ENCODE measurements at places on chromosomes 16 and 17.

DNA sequence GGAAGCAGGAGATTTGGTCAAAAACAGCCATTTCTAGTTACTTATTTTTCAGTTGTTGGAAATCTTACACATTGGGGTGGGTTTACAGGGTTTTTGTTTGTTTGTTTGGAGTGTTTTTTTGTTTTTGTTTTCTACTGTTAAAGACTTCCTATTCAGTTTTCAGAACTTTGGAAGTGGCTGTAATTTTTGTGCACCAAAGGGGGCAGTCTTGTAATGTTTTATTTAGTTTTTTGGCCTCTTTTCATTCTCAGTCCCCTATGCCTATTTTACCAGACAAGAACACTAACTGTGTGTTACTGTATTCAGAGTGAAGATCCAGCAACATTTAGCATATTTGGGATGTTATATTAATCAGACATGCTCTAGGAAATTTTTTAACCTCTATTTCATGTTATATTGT, 20.6 kb downstream of the TPPP3 start:
- no peak overlapping the region for H3K27ac ChIP-seq
- H3K27me3 ChIP-seq: peaks cover 7% of the 10 kb centered on the region
- no peak overlapping the region for H3K4me3 ChIP-seq
- no peak for DNase-seq
- H3K36me3 ChIP-seq: peaks cover 3% of the 10 kb centered on the region
- H3K4me1 ChIP-seq: no peaks in the 10 kb centered on the region

GRCh38 chr17:27217631-27218030, 76.3 kb upstream of the WSB1 start:
- DNase-seq: no peak
- peak overlapping the region; percentile 90 for H3K27ac ChIP-seq
- H3K36me3 ChIP-seq: no peaks in the 10 kb centered on the region
- peaks cover 18% of the 10 kb centered on the region for H3K4me1 ChIP-seq
- H3K4me3 ChIP-seq: peak overlapping the region; percentile 22

DNA sequence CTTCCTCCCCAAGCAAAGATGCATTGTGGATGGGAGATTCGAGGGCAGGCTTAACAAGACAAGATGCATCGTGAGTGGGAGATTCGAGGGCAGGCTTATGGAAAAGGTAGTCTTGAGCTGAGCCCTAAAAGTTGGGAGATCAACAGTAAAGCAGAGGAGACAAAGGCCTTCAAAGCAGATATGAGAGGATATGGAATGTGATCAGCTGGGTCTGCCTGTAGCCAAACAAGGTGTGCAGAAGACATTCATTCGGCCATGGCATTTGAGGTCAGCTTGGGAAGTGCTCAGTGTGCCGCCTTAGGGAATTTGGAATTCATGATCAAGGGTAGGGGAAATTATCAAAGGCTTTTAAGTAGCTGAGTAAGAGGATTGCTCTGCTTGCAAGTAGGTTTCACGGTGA, 39.5 kb downstream of the DNAH9 start:
- no peaks in the 10 kb centered on the region for H3K4me1 ChIP-seq
- no peak overlapping the region for H3K4me3 ChIP-seq
- H3K27me3 ChIP-seq: no peaks in the 10 kb centered on the region
- H3K27ac ChIP-seq: no peak overlapping the region

DNA sequence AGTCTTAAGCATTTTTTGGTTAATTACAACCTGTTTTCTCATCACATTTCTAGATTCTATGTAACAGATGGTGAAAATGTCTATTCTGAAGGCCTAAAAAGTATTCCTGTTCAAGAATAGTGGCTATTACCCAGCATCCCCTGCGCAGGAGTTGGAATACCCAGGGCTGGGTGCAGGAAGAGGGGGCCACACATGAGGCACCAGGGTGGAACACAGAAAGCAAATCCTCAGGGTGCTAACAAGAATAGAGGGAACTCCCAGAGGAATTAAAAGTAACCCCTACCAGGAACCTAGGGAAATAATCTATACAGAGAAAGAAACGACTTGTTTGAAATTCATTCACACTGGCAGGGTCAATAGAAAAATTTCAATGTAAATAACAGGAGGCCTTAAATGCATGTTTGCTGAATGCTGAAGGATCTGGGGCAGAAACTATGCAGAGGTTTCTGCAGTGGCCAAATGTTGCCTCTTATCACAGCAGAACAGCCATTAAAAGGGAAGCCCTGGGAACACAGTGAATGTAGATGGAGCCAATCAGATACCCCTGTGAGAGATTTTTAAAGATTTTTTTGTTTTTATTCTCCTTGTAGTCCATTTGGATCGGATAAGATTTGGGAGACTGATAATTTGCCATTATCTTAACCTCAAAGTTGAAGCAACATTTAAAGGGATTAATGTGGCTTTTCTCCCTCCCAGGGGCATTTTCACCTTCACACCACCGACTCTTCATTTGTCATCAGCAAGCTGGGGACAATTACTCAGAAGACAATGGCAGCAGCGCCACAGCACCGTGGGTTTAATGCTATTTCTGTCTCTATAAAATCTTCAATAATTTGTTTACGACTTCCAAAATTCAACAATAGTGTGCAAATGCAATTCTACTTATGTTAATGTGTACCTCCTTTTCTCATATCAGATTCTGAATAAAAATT, 196.0 kb upstream of the PSMD7 start:
- no peaks in the 10 kb centered on the region for H3K4me1 ChIP-seq
- H3K27ac ChIP-seq: no peak overlapping the region
- H3K27me3 ChIP-seq: no peaks in the 10 kb centered on the region
- no peak for DNase-seq
- no peak overlapping the region for H3K4me3 ChIP-seq

- peaks cover 7% of the 10 kb centered on the region for H3K4me1 ChIP-seq
- H3K27me3 ChIP-seq: no peaks in the 10 kb centered on the region
- peaks cover 3% of the 10 kb centered on the region for H3K36me3 ChIP-seq
- DNase-seq: no peak
Measured at GRCh38 chr17:17888371-17888770, 51.6 kb upstream of the SREBF1 start.

DNA sequence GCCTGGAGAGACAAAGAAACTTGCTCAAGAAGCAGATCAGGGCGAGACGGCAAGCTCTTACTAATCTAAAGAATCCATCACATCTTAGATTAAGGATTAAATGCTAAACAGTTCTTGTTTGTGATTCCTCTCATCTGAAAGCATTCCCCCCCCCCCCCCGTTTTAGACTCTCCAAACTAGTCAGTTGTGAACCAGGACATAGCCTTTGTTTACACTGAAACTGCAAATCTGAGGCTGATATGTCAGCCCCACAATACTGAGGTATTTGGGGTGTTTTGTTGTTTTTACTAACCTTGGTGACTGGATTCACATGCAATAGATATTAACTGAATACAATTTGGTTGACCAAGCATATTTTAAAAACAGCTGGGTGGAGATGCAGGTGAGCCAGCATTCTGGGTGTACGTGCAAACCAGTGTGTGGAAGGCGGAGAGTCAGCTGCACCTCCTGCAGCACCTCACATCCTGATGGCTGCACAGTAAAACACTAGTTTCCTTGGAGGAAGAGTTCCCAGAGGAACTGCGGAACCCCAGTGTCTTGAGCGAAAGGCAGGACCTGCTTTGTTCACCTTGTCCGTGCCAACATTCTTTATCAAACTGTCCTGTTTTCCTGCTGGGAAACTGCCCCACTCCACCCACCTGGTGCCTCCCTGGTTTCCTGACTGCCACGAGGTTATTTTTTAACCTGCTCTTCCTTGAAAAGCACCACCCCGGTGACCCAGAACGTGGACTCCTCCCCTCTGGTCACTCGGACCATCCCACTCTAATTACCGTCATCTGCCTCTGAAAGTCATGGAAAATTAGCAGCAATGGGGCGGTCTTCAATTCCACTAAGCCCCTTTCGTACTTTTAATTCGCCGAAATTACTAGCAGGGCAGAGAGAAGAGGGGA, 1.2 kb upstream of the YPEL2 start:
- H3K27me3 ChIP-seq: no peaks in the 10 kb centered on the region

DNA sequence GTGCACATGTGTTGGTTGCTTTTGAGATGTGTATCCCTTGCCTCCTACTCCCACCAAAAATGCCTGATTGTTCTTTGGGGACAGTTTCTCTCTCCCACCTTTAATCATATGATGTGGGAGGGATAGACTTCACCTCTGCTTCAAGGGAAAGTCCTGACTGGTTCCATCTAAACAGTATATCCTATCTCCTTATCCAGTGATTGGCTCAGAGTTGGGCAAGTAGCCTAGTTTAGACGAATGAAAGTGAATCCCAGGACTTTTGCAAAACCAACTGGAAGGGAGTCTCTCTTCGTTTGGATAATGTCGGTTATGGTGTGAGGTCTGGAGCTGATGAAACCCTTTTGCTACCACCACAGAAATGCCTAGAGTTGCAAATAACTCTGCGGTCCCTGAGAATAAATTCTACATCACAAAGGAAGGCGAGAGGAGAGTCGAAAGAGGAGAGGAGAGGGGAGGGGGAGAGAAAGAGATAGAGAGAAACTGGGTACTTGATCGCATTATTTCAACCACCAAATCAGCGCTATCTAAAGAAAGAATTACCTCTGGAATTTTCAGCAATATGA, 77.1 kb upstream of the SALL1 start:
- no peak overlapping the region for H3K4me3 ChIP-seq
- H3K27ac ChIP-seq: no peak overlapping the region
- no peaks in the 10 kb centered on the region for H3K27me3 ChIP-seq
- no peaks in the 10 kb centered on the region for H3K36me3 ChIP-seq
- DNase-seq: no peak
- H3K4me1 ChIP-seq: no peaks in the 10 kb centered on the region

GRCh38 chr16:50741781-50742575, at the start of gene CYLD:
Gene CYLD (plus strand): TSS chr16:50742086. CDS start chr16:50749699, 7,613 bp downstream.
- H3K27ac ChIP-seq: peak within 1 kb of the TSS; percentile 98
- H3K4me3 ChIP-seq: peak within 1 kb of the TSS; percentile 92
- peaks cover 33% of the 10 kb centered on the region for H3K4me1 ChIP-seq
- no peaks in the 10 kb centered on the region for H3K27me3 ChIP-seq
- H3K36me3 ChIP-seq: peaks cover 29% of the 10 kb centered on the region

DNA sequence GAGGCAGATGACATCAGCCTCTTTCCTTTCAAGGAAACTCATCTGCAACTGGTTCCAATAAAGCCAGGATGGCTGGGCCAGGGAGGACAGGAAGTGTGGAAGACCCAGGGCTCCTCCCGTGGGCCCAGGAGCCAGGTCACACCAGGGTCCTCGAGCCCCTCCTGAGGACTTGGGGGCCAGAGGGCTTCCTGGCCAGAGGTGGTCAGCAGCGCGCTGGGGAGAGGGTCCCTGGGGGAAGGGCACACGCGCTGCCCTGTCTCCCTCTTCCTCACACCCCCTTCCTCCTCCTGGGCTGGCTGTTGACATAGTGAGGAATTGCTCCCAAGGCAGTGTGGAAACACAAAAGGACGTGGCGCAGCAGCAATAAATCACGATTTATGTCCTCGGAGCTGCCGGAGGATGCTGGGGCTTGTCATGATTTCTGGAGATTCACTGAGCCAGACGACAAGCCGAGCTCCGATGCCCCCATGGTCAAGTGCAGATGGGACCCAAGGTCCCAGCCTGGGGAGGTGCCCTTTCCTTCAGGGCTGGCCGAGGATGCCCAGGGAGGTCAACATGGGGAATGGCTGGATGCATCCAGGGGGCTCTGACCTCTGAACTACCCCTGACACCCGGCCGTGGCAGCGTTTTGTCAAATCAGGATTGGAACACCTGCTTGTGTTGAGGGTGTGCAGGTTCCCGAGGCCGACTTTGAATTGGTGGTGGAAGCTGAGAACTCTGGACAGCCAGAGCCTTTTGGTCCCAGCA, 152.6 kb downstream of the IRF8 start:
- peaks cover 46% of the 10 kb centered on the region for H3K27me3 ChIP-seq
- H3K36me3 ChIP-seq: no peaks in the 10 kb centered on the region
- no peaks in the 10 kb centered on the region for H3K4me1 ChIP-seq
- DNase-seq: no peak

GRCh38 chr16:49376206-49376605, 2.6 kb downstream of the C16orf78 start:
- peaks cover 3% of the 10 kb centered on the region for H3K36me3 ChIP-seq
- H3K4me3 ChIP-seq: no peak overlapping the region
- no peaks in the 10 kb centered on the region for H3K4me1 ChIP-seq
- DNase-seq: no peak
- no peaks in the 10 kb centered on the region for H3K27me3 ChIP-seq

GRCh38 chr16:80100186-80100585, 440.6 kb upstream of the DYNLRB2 start:
- no peak overlapping the region for H3K27ac ChIP-seq
- H3K4me1 ChIP-seq: no peaks in the 10 kb centered on the region
- no peak for DNase-seq
- H3K4me3 ChIP-seq: no peak overlapping the region
- peaks cover 41% of the 10 kb centered on the region for H3K27me3 ChIP-seq

- no peak overlapping the region for H3K27ac ChIP-seq
- peaks cover 9% of the 10 kb centered on the region for H3K36me3 ChIP-seq
- H3K4me1 ChIP-seq: peaks cover 4% of the 10 kb centered on the region
- H3K27me3 ChIP-seq: no peaks in the 10 kb centered on the region
- no peak overlapping the region for H3K4me3 ChIP-seq
Measured at GRCh38 chr16:3601614-3602319, 9.6 kb downstream of the SLX4 start.

DNA sequence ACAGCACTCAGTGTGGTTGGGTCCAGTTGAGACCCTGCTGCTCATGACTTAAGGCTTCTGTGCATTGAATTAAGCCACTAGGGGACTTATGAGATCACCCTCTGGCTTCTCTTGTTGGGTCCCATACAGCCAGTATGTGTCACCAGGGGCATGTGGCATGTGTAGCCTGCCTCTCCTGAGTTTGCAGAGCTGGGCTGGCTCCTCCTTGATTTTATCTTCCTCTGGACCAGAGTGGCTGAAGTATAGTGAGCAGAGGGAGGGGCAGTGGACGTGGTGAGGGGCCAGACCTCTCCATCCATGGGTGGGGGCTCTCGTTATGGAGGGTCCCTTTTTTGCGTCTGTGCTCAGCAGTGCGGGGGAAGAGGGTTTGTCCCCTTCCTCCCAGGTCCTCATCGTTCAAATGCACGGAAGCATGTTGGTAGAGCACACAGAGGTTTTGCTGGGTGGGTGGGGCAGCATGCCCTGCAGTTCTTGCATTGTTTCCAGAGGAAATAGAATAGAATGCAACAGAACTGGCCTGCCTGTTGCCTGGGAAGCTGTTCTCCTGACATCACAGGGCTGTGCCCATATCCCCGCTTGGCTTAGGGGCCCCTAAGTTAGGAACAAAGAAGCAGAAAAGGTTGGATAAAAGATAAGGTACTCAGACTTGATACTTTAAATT, 77.4 kb downstream of the SPECC1 start:
- H3K4me1 ChIP-seq: peaks cover 15% of the 10 kb centered on the region
- H3K27ac ChIP-seq: no peak overlapping the region
- H3K36me3 ChIP-seq: peaks cover 3% of the 10 kb centered on the region
- no peak overlapping the region for H3K4me3 ChIP-seq

- DNase-seq: no peak
- H3K4me1 ChIP-seq: peaks cover 14% of the 10 kb centered on the region
- H3K27me3 ChIP-seq: no peaks in the 10 kb centered on the region
- no peak overlapping the region for H3K27ac ChIP-seq
Measured at GRCh38 chr17:29574732-29575510, 6.4 kb downstream of the TP53I13 start.

DNA sequence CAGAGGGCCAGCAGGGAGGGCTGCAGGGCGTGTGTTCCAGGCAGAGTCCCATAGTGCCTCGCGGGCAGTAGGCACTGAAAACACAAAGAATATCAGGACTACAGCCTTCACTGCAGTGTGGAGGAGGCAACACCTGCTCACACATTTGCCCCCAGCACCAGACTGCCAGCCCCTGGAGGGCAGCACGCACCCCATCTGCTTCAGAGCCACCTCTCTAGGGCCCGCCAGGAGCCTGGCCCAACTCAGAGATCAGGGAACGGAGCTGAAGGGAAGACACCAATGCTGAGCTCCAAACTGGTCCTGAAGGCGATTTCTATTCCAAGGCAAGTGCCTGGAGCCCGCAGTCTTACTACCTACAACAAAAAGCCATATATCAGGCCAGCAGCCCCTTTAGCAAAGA, 130.3 kb downstream of the ZNF423 start:
- DNase-seq: no peak
- peaks cover 5% of the 10 kb centered on the region for H3K27me3 ChIP-seq
- no peak overlapping the region for H3K4me3 ChIP-seq
- no peaks in the 10 kb centered on the region for H3K4me1 ChIP-seq
